ENCODE measurements at places on chromosomes 7 and 10.

DNA sequence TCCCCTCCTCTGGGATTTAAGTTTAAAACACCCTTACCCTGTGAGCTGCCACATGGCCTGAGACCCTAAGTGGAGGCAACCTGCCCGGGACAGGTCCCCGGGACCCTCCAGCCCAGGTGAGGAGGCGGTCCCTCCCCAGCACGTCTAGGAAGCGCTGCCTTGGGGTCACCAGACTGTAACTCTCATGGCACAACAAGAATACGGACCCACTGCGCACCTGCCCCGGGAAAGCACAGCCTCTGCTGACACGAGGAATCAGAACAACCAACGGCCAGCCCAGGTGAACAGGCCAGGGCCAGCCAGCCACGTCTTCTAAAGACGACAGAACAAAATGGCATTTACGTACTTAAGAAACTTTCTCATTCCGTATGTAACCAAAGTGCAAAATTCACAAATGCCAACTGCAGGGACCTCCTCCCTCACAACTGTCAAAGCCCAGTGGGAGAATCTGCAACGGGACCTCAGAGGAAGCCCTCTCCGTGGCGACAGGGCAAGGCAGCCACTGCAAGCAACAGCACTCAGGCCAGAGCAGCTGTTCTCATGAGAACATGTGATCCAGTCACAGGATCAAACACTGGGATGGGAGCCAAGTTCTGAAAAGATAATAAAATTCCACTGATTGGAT lies 208.4 kb downstream of the DIP2C start:
- DNase-seq: no peak

GRCh38 chr7:152856351-152856750 lies 96.8 kb downstream of the ACTR3B start:
- no peak for DNase-seq

DNA sequence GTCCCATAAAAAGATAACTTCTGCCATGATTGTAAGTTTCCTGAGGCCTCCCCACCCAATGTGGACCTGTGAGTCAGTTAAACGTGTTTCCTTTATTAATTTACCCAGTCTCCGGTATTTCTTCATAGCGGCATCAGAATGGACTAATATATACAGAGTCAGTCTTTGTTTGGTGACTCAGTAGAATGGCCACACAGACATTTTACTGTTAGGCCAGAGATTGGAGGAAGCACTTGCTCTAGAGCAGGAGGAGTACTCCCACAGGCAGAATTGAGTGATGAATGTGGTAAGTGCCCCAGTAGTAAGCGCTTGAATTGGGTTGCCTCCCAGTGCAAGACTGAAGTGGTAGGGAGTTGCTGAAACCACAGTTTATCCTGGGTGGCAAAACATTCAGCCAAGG lies 149.5 kb upstream of the SMIM30 start:
- no peak for DNase-seq

- no peak for DNase-seq
These were observed 201.5 kb downstream of the DNAJB9 start for GRCh38 chr7:108770981-108771745.

GRCh38 chr7:39062811-39063210 lies 85.1 kb downstream of the POU6F2 start:
- no peak for DNase-seq

DNA sequence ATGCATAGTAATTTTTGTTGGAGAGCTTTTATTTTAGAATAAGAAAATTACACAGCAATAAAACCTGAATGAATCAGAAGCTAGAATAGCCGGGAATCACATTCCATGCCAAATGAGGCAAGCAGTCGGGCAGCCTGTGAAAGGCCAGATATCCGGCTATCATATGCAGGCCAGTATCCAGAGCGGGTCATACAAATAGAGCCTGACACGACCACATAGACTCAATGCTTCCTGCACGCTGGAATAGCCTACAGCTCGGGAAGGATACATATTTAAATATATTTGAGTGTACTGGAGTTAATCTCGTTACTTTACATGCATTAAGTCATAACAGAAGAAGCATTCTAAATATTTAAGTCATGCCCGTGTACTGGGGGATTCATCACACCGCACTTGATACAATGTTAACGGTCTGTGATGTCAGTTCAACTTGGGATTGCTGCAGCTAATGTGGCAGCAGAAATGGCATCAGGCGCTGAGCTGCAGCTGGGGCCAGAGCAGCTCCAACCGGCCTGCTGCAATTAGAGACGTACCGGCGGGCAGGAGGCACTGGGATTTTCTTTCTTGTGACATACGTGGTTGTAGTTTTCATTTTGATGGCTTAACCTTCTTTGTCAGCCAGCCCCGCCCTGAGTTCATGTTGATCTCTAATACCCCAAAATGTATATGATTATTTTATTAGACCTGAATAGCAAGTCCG lies 112.0 kb downstream of the EBF3 start:
- no peak for DNase-seq

DNA sequence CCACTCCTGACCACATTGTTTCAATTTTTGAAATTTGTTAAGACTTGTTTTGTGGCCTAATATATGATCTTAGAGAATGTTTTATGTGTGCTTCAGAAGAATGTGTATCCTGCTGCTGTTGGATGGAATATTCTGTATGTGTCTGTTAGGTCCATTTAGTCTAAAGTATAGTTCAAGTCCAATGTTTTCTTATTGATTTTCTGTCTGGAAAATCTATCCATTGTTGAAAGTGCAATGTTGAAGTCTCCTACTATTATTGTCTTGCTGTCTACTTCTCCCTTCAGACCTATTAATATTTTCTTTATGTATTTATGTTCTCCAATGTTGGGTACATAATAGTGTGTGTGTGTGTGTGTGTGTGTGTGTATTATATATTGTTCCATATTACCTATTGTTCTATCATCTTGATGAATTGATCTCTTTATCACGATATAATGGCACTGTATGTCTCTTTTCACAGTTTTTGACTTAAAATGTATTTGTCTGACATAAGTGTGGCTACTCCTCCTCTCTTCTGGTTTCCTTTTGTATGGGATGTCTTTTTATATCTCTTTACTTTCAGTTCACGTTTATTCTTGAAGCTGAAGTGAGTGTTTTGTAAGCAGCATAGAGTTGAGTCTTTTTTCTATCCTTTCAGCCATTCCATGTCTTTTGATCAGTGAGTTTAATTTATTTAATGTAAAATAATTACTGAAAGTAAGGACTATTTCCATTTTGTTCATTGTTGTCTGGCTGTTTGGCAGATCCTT lies 61.3 kb downstream of the AKR1D1 start:
- no peak for DNase-seq
